A673 (cell line): ENCODE measurements at places on chromosomes 4 and X.
A peak's percentile ranks its signal among the peaks of the same experiment; 100 is the strongest.

DNA sequence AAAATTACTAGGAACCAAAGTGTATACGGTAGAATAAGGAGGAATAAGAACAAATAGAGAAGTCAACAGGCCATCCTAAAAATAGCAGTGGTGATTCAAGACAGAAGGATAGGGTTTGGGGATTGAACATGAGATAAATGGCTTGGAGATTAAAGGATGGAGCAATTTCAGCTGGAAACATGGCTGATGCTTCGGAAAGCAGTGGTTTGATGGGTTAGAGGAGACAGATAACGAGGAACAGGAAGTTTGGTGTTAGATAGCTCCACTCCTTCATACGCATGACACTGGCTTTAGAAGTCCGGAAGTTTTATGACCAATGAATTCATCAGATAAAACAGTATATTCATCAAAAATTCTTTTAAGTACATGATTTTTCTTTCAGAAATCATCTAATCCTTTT lies 70.8 kb upstream of the GALNTL6 start:
- no peak for DNase-seq
- no peaks in the 10 kb centered on the region for H3K4me1 ChIP-seq
- peaks cover 35% of the 10 kb centered on the region for H3K27me3 ChIP-seq
- no peaks in the 10 kb centered on the region for H3K36me3 ChIP-seq
- no peak overlapping the region for H3K27ac ChIP-seq

DNA sequence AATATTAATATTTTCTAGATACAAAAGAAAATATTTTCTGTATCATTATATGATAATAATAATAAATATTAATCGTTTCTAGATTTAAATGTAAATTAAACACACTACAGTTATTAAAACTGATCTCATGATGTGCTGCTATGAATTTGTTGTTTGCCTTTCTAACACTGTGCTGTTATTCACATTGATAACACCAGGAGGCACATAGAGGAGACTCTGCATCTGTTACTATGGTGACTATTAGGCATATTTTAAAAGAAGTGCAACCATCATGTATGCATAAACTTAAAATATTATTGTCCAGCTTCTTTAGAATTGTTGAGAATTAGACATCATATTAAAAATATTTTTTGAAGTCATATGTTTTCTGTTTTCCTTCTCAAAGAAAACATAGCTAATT lies 11.8 kb upstream of the PDGFC start:
- no peaks in the 10 kb centered on the region for H3K36me3 ChIP-seq
- no peaks in the 10 kb centered on the region for H3K27me3 ChIP-seq
- H3K4me3 ChIP-seq, result no peak overlapping the region
- H3K4me1 ChIP-seq, result peaks cover 31% of the 10 kb centered on the region
- peak; percentile 55 for DNase-seq

DNA sequence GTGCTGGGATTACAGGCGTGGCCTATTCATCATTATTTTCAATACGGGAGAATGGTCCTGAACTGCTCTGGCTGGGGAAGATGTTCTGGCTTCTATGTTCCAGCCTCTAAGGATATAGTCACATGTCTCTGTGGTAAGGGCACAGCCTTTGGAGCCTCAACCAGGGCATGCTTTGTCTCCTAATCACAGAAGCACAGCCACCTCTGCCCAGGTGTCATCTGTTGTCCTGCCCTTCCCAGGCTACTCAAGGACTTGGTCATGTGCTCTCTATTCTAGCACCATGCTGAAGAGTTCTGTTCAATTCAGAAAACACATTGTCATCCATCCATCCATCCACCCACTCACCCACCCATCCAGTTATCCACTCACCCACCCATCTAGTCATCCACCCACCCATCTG lies 29.5 kb downstream of the ASMTL start:
- H3K4me3 ChIP-seq, result no peak overlapping the region
- no peaks in the 10 kb centered on the region for H3K4me1 ChIP-seq
- H3K36me3 ChIP-seq, result peaks cover 24% of the 10 kb centered on the region

GRCh38 chrX:10045327-10046000 lies 78.3 kb downstream of the CLDN34 start:
- no peaks in the 10 kb centered on the region for H3K36me3 ChIP-seq
- H3K4me3 ChIP-seq, result no peak overlapping the region
- no peak for DNase-seq
- H3K27ac ChIP-seq, result no peak overlapping the region
- peaks cover 10% of the 10 kb centered on the region for H3K4me1 ChIP-seq

DNA sequence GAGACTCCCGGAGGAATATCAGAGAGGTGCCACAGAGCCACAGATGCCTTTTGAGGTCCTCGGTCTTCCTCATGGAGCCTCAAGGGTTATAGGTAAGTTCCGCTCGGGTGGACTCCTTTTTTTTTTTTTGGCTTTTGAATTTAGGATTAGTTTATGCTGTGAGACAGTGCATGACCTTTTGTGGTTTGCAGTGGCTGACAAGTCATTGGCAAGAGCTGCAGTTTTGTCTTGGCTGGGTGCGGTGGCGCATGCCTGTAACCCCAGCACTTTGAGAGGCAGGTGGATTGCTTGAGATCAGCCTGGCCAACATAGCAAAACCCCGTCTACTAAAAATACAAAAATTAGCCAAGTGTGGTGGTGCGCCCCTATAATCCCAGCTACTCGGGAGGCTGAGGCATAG lies 4.5 kb upstream of the GRSF1 start:
- no peak overlapping the region for H3K27ac ChIP-seq
- H3K27me3 ChIP-seq, result no peaks in the 10 kb centered on the region
- no peak for DNase-seq
- no peaks in the 10 kb centered on the region for H3K36me3 ChIP-seq
